ENCODE measurements at places on chromosomes 2 and 18. TPM values are rescaled to one million over a fixed set of nuclear protein-coding genes. Genes with fewer than 3 reads are reported as not detected.

- peak; percentile 77 for DNase-seq
Observed at GRCh38 chr2:99670768-99671734, 181.2 kb upstream of the REV1 start.

The RIT2 gene
- not detected for total RNA-seq

The TMEM163 gene
- 0.12 TPM for total RNA-seq

DNA sequence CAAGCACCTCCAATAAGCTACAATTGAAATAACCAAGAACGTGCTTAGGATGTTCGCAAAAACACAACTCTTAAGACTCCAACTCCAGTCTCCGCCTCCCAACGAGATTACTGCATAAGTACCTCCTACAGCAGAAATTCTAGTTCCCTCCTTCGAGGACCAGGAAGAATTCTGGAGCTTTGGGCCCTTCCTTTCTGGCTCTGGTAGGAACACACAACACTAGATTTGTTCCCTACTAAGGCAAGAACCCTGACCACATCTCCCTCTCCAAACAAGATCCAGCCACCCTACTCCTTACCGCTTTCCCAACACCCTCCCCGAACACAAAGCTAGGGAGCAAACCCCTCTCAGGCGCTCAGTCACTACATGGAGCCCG is 721 bp downstream of the ADAM17 start:
- DNase-seq: peak; percentile 80

The TRIM43 gene
- total RNA-seq: not detected
